ENCODE measurements at places on chromosomes 5 and 9. TPM values are rescaled to one million over a fixed set of nuclear protein-coding genes. Genes with fewer than 3 reads are reported as not detected.

The TAF9 gene
- polyA plus RNA-seq: 201 TPM

The PPP3R2 gene
- polyA plus RNA-seq: not detected

The GARIN3 gene
- not detected for polyA plus RNA-seq

The TMEM174 gene
- polyA plus RNA-seq: not detected

The NRG2 gene
- 5.4 TPM for polyA plus RNA-seq

The FOXD4L3 gene
- not detected for polyA plus RNA-seq

The RASEF gene
- 0.12 TPM for polyA plus RNA-seq

The ADAMTSL1 gene
- polyA plus RNA-seq: 1.1 TPM

The GPRIN1 gene
- 32.3 TPM for polyA plus RNA-seq

The IFNB1 gene
- not detected for polyA plus RNA-seq

The C7 gene
- polyA plus RNA-seq: 0.78 TPM

The GABRG2 gene
- 33.4 TPM for polyA plus RNA-seq

The IL9 gene
- not detected for polyA plus RNA-seq

The MYMK gene
- polyA plus RNA-seq: not detected

The SHC3 gene
- polyA plus RNA-seq: 22.9 TPM

The ACTBL2 gene
- polyA plus RNA-seq: not detected

The GCNT4 gene
- not detected for polyA plus RNA-seq

The CEP120 gene
- 30.4 TPM for polyA plus RNA-seq

The POC5 gene
- 36.1 TPM for polyA plus RNA-seq

The CERT1 gene
- polyA plus RNA-seq: 20.3 TPM
